ENCODE measurements at places on chromosomes 5 and 9.

GRCh38 chr5:159518371-159518770, 188.1 kb upstream of the IL12B start:
- no peak for DNase-seq

DNA sequence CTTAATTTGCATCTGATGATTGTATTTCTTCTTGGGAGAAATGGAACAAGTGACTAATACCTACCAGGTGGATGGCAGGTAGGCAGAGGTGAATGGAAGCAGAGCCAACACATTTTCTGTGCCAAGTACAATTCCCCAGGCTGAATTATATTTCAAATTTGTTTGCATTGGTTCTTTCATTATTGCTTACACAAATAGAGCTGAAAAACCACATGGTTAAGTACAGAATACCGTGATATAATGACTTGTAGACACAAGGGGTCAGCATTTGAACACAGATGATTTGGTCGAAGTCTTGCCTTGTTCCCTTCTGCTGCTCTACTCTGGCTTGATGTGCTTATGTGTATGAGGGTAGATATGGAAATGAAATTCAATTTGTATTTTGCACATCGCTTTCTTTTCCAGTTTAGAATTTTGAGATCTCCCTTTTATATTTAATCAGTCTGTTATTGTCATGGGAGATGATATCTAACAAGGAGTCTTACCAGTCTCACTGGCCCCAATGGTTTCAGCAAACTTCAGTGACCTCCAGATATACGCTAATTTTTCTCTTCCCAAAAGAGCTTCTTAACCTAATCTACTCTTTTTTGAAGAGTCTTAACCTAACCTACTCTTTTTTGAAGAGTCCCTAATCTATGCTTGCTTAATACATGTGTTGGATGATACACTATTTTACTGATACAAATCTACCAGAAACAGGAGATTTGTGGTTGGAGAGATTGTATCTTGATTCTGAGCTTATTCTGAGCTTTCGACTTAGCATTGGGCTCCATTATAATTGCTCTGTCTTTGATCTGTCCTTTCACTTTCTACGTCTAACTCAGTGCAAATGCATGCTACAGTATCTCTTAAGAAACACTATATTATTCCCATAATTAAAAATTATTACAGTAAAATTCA, 88.1 kb downstream of the PCSK1 start:
- no peak for DNase-seq

- DNase-seq = no peak
Measured at GRCh38 chr5:123151227-123151909, 62.3 kb downstream of the PRDM6 start.

DNA sequence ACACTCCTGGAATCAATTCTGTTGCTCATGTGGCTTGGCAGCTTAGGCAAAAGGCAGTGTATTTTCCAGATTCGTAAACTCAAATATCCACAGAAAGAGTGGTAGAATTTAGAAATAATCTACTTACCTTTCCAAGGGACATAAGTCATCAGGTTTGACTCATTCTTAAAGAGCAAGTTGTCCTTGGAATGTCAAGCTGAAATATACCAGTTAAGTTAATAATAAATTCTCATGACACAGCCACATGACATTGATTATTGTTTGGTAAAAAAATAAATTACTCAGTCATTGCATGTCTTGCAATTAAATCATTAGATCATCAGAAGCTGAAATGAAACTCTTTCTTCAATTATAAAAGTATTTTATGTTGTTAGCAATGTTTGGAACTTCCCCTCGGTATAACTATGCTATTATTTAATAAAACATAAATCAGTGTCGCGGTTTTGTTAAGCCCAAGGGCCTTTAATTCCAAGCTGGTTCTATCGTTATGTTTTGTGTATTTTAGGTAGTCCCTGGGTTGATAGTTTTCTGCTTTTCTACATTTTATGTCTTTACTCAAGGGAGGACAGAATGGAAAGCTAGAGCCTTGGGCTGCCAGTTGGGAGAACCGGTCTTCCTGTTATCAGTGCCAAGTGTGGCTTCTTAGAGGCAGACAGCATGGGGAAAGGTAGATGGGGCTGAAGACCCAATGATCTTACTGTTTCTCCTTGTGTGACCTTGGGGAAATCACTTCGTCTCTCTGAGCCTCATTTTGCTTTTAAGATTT, 79.3 kb upstream of the PRLR start:
- no peak for DNase-seq

- DNase-seq = no peak
Measured at GRCh38 chr9:8831568-8831967, 1032.0 kb upstream of the DMAC1 start.

DNA sequence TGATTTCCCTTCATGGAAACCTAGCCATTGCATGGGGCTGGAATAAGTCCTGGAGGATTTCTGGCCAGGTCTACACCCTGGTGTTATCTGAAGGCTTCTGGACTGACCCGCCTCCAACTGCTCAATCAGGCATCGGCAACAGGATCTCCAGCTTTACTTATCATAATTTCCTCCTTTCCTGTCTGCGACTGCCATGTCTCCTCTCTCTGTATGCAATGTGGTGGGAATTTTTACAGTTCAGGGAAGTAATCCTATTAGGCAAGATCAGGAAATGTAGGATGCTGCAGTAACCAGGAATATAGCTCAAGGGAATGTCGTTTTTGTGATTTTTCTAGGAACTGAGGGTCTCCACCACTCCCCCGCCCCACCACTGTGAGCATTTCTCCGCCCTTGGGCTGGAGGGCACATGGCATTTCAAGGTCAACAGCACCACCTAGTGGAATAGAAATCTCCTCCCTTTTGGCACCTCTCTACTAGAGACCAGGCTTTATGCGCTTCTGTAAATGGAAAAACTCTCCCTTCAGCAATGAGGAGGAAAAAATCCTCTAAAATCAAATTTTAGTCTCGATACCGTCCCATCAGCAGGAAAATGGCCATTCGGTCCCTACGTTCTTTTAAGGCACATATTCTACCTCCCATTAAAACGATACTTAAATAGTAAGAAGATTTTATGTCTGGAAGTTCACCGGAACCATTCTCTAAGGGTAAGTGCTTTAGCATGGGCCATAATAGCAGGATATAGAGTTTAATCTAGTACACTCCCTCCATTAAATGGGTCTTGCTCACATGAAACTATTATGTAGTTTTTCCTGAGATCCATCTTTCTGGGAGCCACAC, 93.0 kb downstream of the YTHDC2 start:
- peak; percentile 4 for DNase-seq

DNA sequence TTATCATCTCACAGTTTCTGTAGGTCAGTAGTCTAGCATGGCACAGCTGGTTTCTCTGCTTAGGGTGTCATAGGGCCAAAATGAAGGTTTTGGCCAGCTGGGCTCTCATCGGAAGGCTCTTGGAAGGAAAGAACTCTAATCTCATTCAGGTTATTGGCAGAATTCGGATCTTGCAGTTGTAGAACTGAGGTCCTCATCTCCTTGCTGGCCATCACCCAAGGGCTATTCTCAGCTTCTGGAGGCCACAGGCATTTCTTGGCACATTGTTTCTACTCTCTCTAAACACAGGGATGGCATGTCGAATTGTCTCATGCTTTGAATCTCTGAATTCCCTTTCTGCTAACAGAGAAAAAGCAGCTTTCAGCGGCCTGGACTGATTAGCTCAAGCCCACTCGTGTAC, 258.0 kb upstream of the SMARCA2 start:
- DNase-seq = no peak

DNA sequence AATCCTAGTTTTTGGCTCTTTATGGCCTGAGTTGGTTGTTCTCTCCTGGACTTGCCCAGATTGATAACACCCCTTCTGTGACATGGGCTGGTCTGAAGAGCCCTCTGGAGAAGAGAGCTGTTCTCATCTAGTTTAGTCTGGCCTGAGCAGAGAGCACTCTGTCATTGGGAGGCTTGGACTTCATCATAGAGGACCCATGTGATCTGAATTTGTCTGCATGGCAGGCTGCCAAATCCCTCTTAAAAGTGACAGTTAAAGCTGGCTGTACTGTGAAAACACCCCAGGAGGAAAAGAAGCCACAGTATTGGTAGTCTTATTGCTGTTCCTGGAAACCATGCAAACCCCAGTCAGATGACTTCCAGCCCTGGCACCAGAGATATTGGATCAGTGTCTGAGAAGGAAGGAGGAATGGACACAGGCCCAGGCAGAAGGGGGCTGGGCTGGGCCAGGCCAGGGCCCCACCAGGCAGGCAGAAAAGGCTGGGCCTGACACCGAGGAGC, 3.7 kb upstream of the WDR31 start:
- no peak for DNase-seq

GRCh38 chr5:78269088-78269703, 25.3 kb downstream of the AP3B1 start:
- no peak for DNase-seq

GRCh38 chr9:121059998-121060636, 10.0 kb upstream of the C5 start:
- DNase-seq = no peak

DNA sequence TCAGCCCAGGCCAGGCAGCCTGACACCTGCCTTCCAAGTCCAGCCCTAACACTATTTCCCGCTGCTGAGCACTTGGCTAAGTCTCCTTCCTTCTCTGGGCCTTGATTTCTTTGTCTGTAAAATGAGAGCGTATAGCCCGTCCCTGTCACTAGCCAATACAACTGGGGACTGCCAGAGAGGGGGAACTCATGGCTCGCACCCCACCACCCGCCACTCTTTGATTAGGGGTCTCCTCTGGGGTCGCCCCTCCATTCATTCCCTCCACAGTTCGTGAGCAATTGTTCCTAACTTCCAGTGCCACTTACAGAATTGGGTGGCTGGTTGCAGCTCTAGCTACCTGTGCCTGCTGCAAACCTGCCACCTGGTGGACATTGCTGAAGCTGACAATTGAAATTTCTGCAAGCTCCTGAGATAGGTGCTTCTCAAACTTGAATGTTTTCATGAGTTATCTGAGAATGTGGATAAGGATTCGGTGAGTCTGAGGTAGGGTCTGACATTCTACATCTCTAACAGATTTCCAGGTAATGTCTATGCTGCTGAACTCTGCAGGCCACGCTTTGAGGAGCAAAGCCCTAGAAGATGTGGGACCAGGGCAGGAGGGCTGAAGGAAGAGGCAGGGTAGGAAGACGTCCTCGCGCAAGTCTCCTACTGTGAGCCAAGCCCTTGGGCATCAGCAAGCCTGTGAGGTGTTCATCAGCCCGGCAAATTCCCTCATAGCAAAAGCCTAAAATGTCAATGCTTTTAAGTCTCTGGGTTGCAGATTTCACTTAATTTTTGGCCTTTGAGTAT, 13.3 kb upstream of the RECK start:
- peak; percentile 54 for DNase-seq

DNA sequence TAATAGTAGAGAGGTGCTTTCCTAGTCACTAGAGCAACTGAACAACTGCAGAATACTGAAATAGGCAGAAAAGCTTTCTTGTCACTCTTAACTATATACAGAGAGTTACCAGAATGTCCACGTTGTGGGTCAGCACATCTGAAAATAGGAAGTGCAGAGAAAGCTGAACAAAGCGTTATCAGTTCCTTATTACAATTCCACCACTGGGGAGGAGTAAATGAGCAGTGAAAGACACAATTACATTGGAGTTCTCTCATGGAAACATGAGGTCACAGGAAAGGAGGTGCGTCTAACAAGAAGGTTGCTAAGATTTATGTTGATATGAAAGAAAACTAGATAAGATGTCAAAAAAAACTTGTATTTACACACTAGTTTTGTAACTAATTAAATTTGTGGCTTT, 461.9 kb upstream of the COX7C start:
- DNase-seq = no peak

- DNase-seq = no peak
Measured at GRCh38 chr9:102185962-102186361, 447.5 kb upstream of the GRIN3A start.

DNA sequence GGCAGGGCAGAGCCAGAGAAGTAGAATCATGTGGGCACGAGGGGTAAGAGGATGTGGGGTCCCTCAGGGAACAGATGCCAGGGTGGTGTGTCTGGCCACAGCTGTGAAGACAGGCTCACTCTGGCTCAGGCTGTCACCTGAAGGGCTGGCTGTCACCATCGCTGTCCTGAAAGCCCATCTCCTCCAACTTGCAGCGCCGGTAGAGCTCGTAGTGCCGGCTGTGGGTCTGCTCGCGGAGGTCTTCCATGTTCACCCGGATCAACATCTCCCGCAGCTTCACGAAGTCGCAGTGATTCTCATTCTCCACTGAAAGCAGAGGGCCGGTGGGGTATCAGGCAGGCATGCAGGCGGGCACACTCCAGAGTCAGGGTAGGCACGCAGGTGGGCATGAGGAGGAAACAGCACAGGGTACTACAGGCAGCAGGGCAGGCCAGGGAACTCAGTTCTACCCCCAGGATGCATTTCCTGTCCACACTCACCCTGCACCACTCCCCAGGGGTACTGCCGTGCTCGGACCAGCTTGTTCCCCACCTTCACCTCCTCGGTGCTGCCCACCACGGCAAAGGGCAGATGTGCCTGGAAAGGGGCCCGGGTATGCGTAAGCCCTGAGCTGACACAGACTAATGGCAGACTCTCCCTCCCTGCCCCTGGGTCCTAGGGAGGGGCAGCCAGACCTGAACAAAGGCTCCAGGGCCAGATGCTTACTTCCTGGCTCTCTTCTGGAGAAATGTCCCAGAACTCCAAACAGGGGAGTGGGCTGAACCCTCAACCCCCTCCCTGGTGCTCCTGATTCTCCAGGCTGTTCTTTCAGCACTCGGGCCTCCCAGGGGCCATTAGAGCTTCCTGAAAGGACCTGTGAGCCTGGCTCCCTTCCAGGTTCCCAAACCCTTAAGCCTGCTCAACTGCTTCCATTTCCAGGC, 14.4 kb downstream of the CCNI2 start:
- no peak for DNase-seq

- no peak for DNase-seq
Measured at GRCh38 chr9:76943054-76943453, 37.1 kb upstream of the PRUNE2 start.

GRCh38 chr5:82595113-82595512, 317.0 kb upstream of the RPS23 start:
- no peak for DNase-seq

DNA sequence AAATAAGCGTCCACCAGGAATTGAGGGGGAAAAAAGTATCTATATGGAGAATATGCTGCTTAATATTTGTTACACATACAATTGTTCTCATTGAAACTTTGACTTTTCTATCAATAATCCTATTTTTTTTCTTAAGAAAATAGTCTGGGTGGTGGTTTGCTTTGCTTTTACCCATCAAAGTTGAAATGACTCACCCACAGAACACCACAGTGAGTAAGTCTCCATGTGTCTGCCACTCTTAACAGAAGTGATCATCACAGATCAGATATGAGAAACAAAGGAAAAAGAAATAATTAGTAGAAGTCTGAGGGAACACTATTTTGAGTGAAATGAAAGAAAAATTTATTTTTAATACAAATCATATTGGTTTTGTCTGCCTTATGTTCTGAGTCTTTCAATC, 742.8 kb downstream of the CDH9 start:
- DNase-seq = no peak

DNA sequence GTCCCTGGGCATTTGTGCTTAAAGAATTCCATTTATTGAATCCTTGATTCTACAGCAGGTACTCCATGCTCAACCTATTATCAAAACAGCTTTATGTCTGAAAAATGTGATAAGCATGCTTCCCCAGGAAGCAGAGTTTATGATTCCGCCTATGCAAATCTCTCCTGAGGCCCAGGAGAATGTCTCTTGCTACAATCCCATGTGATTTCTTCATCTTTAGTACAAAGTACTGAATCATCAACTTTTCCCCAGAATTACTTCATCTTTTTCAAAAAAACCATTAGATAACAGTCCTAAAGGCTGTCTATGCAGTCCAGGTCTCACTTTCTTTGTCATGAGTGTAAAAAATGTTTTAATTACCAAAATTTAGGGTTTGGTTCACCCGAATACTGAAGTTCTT, 130.2 kb upstream of the ADAMTSL1 start:
- no peak for DNase-seq
